ENCODE measurements at places on chromosomes 5 and 9. TPM values are rescaled to one million over a fixed set of nuclear protein-coding genes. Genes with fewer than 3 reads are reported as not detected.
A peak's percentile ranks its signal among the peaks of the same experiment; 100 is the strongest.

GRCh38 chr9:74379718-74380117, 117.4 kb upstream of the RORB start:
- DNase-seq, result peak; percentile 7

- peak; percentile 98 for DNase-seq
Observed at GRCh38 chr9:110969971-110970386, 68.3 kb downstream of the LPAR1 start.

GRCh38 chr9:98097836-98098235, 21.2 kb downstream of the TRIM14 start:
- no peak for DNase-seq

DNA sequence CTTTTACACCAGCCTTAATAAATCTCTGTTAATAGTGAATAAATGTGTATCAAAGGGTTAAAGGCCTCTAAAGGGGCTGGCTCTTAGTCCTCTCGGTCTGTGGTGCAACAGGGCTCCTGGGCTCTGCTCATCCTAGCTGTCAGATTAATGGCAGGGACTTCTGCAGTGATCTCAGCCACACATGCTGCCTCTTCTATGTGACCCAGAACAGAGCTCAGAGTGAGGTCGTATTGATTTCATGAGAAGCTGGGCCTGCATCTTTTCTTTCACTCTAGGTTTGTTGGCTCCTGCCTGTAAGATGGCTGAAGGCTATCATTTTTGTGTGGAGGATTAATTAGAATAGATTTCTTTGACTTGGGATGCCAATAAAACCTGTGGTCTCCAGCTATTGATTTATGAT, 165.0 kb upstream of the GLRA1 start:
- DNase-seq, result no peak

- peak; percentile 60 for DNase-seq
Observed at GRCh38 chr5:170273968-170274710, 23.4 kb downstream of the LCP2 start.

- DNase-seq, result peak; percentile 27
Observed at GRCh38 chr5:141359790-141360426, at the start of gene PCDHGB2. TSS of gene PCDHGB2 (plus strand) at chr5:141359994. CDS start at chr5:141360136, 142 bp downstream.

DNA sequence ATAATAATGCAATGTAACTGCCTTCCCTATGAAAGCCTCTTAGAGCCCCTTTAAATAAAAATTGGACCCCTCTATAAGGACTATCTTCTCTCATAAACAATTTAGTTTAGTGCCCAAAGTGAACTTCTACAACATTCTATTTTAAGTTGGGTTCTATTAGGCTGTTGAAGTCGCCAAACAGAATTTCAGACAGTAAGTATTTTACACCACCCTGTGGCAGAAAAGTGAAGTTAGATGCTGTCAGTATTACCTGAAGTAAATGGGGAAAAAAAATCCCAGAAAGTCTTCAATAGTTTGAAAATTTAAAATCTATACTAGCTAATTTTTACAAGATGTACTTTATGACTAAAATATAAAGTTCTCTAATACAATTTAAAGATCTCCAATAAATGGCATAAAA, 29.5 kb downstream of the CAAP1 start:
- DNase-seq, result peak; percentile 8

RHOBTB3 gene
- total RNA-seq, result 199 TPM

NEURL1B gene
- 7.2 TPM for total RNA-seq

RNF208 gene
- 0.17 TPM for total RNA-seq
